ENCODE measurements at places on chromosomes 7 and 10. TPM values are rescaled to one million over a fixed set of nuclear protein-coding genes. Genes with fewer than 3 reads are reported as not detected.

DNA sequence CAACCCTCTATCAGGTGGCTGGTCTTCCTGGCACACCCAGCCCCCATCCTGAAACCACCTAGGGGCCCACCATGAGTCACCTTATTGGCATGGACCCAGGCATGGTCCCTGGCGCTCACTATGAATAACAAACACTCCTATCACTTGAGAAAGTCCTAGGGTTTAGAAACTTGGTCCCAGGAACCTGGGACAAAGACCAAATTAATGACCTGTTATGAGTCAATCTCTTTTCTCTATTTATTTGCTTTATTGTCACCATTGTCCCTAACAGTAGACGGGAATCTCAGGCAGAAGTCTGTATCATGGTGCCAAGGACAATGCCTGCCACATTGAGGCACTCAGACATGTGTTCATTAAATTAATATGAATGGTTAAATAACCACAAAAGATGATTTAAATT is 599.6 kb upstream of the C7orf33 start:
- H3K27ac ChIP-seq: no peak overlapping the region
- H3K4me1 ChIP-seq: no peaks in the 10 kb centered on the region
- H3K27me3 ChIP-seq: no peaks in the 10 kb centered on the region
- H3K4me3 ChIP-seq: no peak overlapping the region
- no peak for DNase-seq
- no peaks in the 10 kb centered on the region for H3K36me3 ChIP-seq

DNA sequence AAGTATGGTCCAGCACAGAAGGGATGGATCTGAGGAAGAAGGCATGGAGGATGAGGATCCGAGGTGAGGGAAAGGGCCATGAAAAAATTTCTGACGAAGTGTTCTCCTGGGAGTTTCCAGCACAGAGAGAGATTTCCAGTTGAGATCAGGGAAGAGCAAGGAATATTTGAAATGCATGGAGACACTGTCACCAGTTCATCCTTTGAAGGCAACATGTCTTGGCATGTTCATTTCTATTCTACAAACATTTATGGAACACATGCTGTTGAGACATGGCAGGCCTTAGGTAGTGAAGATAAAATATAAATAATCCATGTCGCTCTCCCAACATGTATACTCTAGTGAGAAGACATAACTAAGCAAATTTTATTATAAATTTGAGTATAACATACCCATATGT is 234.0 kb upstream of the TCF7L2 start:
- no peak overlapping the region for H3K4me3 ChIP-seq
- no peaks in the 10 kb centered on the region for H3K4me1 ChIP-seq
- H3K27ac ChIP-seq: no peak overlapping the region
- no peaks in the 10 kb centered on the region for H3K27me3 ChIP-seq

GRCh38 chr7:28395831-28396230 is 16.5 kb upstream of the CREB5 start:
- H3K27me3 ChIP-seq: peaks cover 3% of the 10 kb centered on the region
- DNase-seq: no peak
- no peak overlapping the region for H3K4me3 ChIP-seq

- no peak overlapping the region for H3K4me3 ChIP-seq
- DNase-seq: no peak
Measured at GRCh38 chr7:99729486-99730237, 5.3 kb downstream of the CYP3A7 start.

Gene C10orf95
- polyA plus RNA-seq: 0.67 TPM
